ENCODE measurements at places on chromosomes 4 and X.

DNA sequence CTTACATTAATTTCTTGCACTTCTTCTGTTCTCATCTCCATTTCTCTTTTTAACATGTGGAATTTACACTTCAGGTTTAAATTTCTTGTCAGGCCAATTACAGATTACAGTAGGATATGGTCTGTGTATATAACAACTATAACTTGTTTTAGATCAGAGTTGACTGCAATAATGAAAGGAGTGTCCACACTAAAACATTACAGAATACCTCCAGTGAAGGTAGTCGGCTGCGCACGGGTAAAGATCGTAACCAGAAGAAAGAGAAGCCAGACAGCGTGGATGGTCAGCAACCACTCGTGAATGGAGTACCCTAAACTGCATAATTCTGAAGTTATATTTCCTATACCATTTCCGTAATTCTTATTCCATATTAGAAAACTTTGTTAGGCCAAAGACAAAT, 32.6 kb upstream of the FMR1NB start:
- no peak for DNase-seq

DNA sequence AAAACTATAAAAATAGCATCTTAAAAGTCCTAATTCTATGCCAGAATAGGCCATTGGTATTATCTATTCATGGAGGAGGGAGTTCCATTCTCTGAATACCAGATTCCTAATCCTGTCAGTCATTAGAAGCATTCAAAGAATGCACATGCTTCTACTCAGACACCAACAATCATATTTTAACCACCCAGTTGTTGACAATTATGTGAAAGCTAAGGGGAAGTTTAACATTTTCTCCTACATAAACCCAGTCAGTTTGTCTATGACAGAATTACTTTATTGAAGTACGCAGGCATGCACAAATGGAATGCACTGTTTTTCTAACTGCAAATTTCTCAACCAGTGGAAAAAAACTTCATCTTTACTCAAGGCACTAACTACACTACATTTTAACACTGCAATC, 69.6 kb upstream of the MTNR1A start:
- DNase-seq = no peak

DNA sequence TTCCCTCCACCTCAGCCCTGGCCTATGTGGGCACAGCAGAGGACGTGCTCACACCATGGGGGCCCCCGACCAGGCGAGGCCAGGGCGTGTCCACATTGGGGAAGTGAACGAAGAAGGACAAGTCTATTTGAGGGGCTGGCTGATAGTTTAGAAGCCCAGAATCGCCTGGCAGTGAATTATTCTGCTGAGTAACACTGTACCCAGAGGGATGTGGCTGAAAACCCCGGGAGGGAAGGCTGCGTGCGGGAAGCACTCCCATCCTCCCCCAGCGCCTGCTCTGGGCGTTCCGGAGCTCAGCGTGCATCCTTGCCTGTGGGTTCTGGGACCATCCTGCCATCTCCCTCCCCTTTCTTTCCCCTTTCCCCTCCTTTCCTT, 66.6 kb downstream of the TRMT44 start:
- no peak for DNase-seq

DNA sequence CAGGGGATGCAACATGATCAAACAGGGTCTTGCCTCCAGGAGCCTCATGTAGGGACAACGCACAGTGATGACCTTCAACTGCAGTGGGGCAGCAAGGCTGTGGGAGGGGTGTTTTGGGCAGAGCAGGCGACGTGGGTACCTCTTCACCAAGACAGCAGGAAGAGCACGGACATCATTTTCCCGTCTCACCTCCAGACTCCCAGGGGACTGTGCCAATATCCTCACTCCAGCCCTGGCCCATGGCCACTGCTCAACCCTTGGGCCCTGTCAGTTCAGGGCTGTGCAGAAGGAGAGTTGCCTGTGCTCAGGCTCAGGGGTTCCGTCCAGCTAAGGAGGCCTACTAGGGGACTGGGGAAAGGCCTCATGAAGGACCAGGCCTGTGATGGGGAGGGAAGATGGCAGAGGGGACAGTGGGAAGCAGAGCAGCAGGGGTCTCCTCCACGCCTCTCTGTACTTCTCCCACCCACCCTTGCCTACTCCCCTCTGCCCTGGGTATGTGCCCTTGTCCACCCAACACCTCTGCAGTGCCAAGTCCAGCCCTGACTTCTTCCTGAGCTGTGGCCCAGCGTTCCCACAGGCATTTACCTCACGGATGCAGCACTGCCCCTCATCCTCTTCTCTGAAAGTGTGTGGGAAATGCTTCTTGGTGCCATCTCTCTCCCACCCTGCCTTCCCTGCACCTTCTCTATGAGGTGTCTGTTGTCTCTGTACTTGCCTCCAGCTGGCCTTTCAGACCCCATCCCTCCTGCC, 1.4 kb downstream of the IL9R start:
- no peak for DNase-seq

DNA sequence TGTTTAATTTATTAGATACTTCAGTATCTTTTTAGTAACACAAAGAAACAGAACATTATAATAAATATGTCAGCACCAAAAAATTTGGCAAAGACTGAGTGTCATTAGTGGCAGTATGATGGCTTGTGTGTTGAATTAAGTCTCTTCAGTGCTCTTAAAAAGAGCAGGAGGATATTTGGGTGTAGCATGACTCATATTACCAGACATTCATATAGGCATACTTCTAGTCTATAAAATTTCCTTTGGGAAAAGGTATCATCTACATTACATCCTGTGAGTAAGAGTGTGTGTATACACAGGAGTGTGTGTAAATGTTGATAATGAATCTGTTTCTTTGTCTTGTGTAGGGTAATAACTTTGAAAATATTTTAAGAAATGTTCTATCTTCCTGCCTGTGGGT, 135.7 kb downstream of the CNKSR2 start:
- no peak for DNase-seq

- DNase-seq = no peak
Observed at GRCh38 chrX:45300638-45301037, 100.0 kb upstream of the DIPK2B start.

- no peak for DNase-seq
Observed at GRCh38 chr4:75009138-75009537, 76.2 kb downstream of the PARM1 start.

DNA sequence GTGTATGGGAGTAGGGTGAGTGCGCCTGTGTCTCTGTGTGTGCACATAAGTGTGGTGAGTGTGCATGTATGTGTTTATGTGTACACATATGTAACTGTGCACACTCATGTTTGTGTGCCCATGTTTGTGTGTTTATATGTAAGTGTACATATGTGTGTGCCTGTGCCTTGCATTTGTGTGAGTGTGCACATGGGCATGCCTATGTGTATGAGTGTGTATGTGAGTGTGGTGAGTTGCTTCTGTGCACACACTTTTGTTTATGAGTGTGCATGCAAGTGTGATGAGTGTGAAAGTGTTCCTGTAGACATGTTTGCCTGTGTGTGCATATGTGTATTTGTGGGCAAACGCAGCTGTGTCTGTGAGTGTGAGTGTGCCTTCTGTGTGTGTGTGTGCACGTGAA, 7.2 kb downstream of the IL9R start:
- no peak for DNase-seq

DNA sequence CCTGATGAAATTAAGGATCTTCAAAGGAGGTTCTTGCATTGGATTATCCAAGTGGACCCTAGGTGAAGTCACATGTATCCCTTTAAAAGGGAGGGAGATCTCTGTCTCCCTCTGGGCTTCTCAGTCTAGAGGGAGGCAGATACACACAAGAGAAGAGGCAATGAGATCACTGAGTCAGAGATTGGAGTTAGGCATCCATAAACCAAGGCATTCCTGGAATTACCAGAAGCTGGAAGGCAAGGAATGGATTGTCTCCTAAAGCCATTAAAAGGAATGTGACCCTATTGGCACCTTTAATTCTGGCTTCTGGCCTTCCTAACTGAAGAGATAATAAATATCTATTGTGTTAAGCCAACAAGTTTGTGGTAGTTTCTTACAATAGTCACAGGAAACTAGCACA, 383.2 kb downstream of the PACRGL start:
- DNase-seq = no peak

DNA sequence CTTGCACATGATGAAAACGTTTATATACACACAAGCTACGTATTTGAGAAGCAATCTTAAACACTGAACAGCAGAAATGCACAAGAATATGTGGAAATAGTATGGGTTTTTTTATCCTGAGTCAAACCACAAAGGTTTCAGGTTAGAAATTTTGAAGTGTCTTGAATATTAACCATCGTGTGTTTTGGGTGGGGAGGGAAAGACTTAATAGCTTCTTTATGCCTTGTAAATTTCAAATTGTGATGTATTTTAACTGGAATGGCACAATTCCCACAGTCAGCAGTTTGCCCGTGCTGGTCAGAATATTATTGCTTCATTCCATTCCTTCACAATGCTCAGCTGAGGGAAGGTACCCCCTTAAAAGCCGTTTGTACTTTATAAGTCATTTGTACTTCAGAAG, 67.4 kb upstream of the WDR1 start:
- no peak for DNase-seq

GRCh38 chr4:71992571-71993312, 39.1 kb upstream of the NPFFR2 start:
- peak; percentile 8 for DNase-seq

GRCh38 chrX:85243155-85243554, 424 bp downstream of the SATL1 start:
- no peak for DNase-seq

- peak; percentile 39 for DNase-seq
Observed at GRCh38 chr4:114659386-114660008, 60.9 kb downstream of the UGT8 start.

- DNase-seq = peak; percentile 91
Observed at GRCh38 chr4:19945979-19946380, 305.7 kb upstream of the SLIT2 start.

DNA sequence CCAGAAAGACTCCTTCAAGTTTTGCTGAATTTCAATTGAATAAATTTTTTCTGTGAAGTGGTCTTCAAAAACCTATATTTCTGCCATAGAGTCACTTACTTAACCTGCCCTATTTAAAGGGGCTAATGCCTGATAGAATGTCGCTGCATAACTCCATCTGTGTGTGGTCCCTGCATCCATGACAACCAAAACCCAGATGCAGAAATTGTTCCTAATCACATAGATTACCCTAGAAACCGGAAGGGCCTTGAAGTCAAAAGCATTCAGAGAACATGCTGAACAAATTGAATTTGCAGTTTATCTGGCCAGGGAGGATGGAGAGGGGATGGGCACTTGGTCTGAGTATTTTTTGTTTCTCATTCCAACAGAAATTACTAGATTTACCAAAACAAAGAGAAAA, 1.5 kb upstream of the PARM1 start:
- no peak for DNase-seq

- no peak for DNase-seq
Observed at GRCh38 chr4:140242357-140243277, 88.6 kb upstream of the MAML3 start.

GRCh38 chr4:87081826-87082225, 138.6 kb downstream of the KLHL8 start:
- no peak for DNase-seq

GRCh38 chrX:47185241-47185640, 8.4 kb upstream of the UBA1 start:
- DNase-seq = no peak

GRCh38 chr4:113593400-113594230, 167.9 kb downstream of the CAMK2D start:
- no peak for DNase-seq

DNA sequence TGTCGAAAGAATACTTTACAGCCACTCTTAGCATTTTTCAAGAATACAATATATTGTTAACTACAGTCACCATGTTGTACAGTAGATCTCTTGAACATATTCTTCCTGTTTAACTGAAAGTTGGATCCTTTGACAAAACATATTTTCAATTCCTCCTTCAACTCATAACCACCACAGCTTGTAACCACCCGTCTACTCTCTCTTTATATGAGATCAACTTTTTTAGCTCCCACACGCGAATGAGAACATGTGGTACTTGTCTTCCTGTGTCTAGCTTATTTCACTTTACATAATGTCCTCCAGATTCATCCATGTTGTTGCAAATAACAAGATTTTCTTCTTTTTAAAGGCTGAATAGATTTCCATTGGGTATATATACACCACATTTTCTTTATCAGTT, 338.3 kb upstream of the IGFBP7 start:
- DNase-seq = no peak

DNA sequence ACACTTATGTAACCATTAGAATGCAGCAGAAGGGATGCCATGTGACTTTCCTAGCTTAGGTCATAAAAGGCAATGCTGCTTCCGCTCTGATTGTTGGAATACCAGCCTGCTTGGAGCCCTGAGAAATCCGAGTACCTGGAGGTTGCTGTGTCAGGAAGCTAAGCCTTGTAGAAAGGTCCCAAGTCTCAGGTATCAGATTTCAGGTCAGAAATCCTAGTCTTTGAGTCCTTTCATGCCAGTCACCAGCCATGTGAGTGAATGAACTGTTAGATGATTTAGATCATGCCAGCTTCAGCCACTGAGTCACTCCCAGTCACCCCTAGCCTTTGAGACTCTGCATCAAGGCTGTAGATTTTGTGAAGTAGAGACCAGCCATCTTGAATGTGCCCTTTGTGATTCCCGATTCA, 23.5 kb downstream of the RAP1GDS1 start:
- no peak for DNase-seq

DNA sequence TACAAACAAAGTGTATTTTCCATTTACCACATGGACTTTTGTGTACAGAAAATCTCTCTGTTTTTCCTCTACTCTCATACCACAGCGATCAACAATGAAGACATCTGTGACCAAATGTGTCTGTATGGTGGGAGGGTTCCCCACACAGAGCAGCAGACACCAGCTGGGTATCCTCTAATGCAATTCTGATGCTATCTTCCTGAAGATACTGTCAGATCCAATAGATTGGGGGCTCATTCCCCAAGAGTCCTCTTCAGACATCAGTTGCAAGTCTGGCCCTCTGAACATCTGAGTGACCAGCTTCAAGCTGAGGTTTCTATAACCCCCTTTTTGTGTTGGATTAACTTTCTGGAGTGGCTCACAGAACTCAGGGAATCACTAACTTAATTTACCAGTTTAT, 659.4 kb downstream of the CCSER1 start:
- DNase-seq = no peak

DNA sequence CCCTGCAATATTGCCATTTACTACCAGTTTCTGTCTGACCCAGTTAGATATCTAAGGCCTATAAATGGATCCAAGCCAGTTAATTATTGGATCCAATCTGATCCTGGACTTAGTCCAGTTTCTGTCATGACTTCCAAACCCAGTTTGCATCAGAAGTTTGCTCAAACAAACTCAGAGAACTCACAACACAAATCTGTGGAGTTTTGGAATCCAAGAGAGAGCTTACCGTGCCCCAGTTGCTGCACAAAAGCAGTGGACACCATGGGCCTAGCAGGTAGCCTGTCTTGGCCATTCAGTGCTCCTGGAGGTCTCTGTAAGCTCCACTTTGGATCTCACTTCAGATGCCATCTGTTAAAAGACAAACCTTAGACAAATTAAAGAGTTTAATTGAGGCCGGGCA, 174.5 kb downstream of the AASDH start:
- no peak for DNase-seq

DNA sequence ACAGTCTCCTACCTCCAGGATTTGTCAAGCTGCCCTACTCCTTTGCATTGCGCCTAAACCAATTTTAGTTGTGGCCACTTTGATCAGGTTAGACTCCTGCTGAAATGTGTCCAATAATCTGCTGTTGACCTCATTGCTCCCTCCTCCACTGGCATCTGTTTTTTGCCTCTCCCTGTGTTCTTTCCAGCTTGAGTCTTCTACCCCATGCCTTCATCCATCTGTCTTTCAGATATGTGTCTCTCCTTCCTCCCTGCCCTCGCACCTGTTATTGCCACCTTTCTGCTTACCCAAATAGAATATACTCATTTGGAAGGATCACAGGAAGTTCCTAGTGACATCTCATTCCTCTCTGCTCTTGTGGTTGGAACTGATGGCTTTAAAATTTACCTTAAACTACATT, 366.6 kb upstream of the CLNK start:
- DNase-seq = no peak
